ENCODE measurements at places on chromosomes 6 and 20.

- DNase-seq, result peak; percentile 73
- no peaks in the 10 kb centered on the region for H3K4me1 ChIP-seq
- H3K27me3 ChIP-seq, result no peaks in the 10 kb centered on the region
- H3K4me3 ChIP-seq, result no peak overlapping the region
- no peak overlapping the region for H3K27ac ChIP-seq
These were observed 11.9 kb upstream of the TMEM170B start for GRCh38 chr6:11525468-11526155.

- H3K27me3 ChIP-seq, result no peaks in the 10 kb centered on the region
- H3K27ac ChIP-seq, result peak overlapping the region; percentile 63
These were observed 25.8 kb downstream of the SERPINB9 start for GRCh38 chr6:2877057-2877882.

DNA sequence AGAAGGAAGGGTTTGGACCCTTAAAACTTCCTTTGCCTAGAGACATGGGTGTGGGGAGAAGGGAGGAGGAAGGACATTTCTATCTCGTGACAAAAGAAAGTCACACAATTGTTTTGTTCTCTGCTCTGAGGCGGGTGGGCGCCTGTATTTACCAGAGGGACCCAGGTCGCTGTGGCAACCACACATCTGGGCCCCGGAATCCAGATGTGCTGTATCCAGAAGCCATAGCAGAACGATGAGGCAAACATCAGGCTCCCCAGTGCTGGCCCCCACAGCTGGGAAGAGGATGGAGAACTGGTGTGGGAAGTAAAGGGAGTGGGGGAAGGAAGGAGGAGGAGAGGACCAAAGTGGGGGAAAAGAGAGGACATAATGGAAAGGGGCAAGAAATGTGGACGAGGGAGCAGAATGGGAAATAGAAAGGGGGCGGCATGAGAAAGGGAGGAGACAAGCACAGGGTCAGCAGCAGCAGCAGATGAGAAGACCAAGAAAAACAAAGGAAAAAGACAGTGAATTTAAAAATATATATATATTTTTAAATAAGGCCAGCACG is 3.4 kb upstream of the TNXB start:
- H3K4me3 ChIP-seq, result no peak overlapping the region
- H3K36me3 ChIP-seq, result peaks cover 8% of the 10 kb centered on the region
- no peaks in the 10 kb centered on the region for H3K27me3 ChIP-seq
- peaks cover 45% of the 10 kb centered on the region for H3K4me1 ChIP-seq
- DNase-seq, result no peak

- DNase-seq, result no peak
- H3K27ac ChIP-seq, result peak overlapping the region; percentile 10
- H3K4me3 ChIP-seq, result no peak overlapping the region
- H3K27me3 ChIP-seq, result no peaks in the 10 kb centered on the region
These were observed 277.0 kb downstream of the CDKAL1 start for GRCh38 chr6:20811109-20811761.

DNA sequence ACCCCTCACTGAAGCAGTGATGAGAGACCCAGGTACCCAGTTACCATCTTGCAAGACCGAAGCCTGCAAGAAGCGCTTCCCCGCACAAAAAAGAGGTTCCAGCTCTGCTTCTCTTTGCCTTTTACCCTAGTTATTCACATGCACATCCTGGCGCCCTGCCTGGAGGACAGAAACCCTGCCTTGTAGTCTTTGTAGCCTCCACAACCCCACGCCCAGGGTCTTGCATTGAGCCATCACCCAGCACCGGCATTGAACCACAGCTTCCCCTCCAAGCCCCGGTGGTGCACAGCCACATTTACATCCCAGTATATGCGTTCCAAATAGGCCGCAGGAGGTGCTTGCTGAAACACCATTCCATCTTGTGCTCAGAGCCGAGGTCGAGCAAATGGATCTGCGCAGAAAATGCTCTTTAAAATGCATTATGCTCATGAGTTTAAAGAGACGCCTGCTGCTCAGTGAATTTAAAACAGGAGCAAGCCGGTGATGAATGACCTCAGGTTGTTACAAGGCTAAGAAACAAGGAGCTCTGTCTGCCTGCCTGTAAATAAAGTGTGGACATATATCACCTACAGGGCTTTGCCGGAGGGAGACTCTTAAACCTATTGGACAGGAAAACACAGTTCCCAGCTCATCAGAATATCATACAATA is 61.7 kb downstream of the GNAS-AS1 start:
- H3K27ac ChIP-seq, result no peak overlapping the region
- no peaks in the 10 kb centered on the region for H3K4me1 ChIP-seq
- no peak for DNase-seq

GRCh38 chr6:170152989-170153388 is 137.9 kb downstream of the DLL1 start:
- no peak for DNase-seq
- no peak overlapping the region for H3K27ac ChIP-seq
- peaks cover 36% of the 10 kb centered on the region for H3K27me3 ChIP-seq

DNA sequence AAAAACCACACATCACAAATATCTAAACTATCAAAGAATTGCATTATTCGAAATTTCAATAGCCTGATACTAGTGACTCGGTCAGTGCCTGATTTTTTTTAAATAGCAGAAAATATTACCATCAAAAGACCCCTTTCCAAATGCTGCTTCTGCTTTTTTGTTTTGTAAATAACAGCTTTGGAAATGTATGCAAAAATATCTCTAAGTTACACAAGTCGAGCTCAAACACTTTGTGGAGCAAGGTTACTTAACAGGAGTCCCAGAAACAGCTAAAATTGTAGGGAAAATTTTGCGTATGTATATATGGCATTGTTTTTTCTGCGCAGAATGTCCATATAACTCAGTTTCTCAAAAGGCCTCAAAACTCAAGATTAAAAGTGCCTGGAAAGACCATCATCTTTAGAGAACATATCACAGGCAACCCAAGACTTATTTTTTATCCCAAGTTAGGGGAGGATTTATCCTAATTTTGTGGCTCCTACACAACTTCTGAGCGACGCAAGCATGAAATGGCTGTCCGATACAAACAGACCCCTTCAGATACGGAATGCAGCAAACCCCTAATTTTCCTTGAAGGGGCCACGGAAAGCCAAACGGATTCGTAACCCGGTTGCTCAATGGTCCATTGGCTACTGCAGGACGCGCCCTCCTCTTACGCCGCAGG is 1.3 kb downstream of the CEP85L start:
- peak overlapping the region; percentile 91 for H3K27ac ChIP-seq
- DNase-seq, result no peak
- H3K4me1 ChIP-seq, result no peaks in the 10 kb centered on the region

DNA sequence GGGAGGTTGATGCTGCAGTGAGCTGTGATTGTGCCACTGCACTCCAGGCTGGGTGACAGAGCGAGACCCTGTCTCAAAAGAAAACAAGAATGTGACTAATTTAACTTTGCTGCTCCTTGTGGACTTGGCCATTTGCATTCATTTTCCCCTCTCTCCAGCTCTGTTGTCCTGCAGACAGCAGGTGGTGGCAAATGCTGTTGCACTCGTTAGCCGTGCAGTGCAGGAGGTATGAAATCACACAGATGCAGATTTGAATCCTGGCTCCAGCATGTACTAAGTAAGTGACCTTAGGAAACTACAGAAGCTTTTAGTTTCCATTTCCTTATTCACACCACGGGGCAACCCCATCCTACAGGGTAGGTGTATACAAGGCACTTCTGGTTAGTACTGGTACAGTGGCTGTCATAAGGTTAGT is 9.6 kb upstream of the BEND3 start:
- no peak overlapping the region for H3K4me3 ChIP-seq
- H3K36me3 ChIP-seq, result no peaks in the 10 kb centered on the region
- no peak for DNase-seq
- H3K27ac ChIP-seq, result no peak overlapping the region
- H3K27me3 ChIP-seq, result no peaks in the 10 kb centered on the region

DNA sequence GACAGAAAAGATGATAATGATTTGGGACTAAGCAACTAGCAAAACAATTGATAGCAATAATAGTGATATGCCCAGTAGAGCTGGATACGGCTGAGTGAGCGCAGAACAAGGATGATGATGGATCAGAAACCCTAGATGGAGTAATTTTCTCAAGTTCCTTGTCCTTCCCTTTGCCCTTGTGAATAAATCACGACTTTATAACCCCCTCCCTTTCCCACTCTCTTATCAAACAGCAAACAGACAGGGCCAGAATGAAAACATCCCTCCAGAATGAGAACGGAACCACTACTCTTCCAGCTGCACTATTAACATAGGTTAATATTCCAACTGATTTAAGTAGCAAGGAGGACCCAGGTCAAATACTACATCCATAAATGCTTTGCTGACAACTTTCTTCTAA is 1.3 kb upstream of the MTFR2 start:
- DNase-seq, result no peak
- no peak overlapping the region for H3K27ac ChIP-seq
- no peak overlapping the region for H3K4me3 ChIP-seq
- no peaks in the 10 kb centered on the region for H3K27me3 ChIP-seq

DNA sequence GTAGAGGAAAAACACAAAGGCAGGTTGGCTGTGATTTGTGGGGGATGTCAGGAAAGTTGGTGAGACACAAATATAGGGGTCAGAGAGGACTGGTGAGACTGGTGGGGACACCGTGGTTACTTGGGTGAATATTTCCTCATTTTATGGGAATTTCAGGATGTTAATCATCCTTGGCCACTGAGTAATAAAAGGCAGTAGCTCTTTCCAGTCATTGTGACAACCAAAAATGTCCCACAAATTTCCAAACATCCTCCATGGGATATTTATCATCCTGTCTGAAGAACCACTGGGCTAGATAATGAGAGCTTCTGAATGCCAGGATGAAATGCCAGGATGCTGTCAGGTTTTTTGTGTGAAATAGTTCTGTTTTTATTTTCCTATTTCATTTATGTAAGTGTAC is 374.1 kb downstream of the CD109 start:
- DNase-seq, result no peak
- no peaks in the 10 kb centered on the region for H3K36me3 ChIP-seq
- no peaks in the 10 kb centered on the region for H3K27me3 ChIP-seq
- no peak overlapping the region for H3K27ac ChIP-seq

DNA sequence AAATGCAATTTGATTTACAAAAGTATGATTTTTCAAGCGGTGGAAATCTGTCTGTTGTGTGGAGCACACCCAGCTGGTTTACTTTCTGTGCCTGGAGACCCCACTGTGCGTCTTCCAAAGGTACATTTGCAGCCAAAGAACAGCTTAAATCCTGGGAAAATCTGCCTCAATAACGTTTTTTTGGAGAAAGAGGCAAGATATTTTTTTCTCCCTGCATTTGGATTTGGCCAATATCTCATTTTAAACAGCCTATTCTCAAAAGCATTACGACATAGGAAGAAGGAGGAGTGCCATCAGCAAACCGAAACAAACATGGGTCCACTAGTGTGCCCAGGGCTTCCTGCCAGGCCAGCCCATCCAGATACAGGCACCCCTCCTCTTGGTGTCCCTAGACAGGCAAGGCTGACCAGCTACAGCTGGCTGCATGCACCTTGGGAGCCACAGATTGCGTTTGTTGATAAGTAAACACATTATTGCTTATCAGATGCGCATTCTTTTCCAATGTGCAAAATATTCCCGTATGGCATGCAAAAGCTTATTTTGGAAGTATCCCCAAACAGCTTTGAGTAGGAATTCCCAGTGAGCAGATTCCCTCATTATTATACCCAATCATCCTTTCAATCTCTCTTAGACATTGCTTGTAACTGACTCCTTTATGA is 184.5 kb upstream of the MARCKS start:
- H3K4me3 ChIP-seq, result peak overlapping the region; percentile 33
- H3K27me3 ChIP-seq, result no peaks in the 10 kb centered on the region
- H3K36me3 ChIP-seq, result no peaks in the 10 kb centered on the region
- H3K27ac ChIP-seq, result peak overlapping the region; percentile 48
- peaks cover 17% of the 10 kb centered on the region for H3K4me1 ChIP-seq

DNA sequence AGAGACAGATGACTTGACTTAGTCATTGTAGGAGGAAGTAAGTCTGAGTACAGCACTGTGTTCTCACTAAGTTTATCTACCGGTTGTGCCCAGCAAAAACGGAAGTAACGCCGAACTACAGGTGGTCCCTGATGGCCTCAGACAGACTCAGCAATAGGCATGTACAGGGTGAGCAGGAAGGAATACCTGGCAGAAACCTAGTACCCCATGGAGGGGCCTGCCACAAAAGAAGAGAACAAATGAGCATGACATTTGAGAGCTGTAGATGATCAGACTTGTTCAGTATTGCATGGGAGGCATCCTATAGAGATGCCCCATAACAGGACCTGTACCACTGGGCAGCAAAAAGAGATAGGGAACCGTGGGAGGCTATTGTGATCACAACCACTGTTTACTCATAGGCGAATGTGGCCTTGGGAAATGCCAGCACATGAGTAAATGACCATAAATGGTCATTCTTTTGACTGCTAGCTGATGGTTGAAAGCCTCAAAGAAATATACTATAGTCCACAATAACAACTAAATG is 106.4 kb upstream of the TAB2 start:
- H3K27ac ChIP-seq, result no peak overlapping the region
- H3K27me3 ChIP-seq, result no peaks in the 10 kb centered on the region
- no peak for DNase-seq
- H3K36me3 ChIP-seq, result no peaks in the 10 kb centered on the region

GRCh38 chr6:97666889-97667288 is 383.9 kb upstream of the MMS22L start:
- H3K27me3 ChIP-seq, result no peaks in the 10 kb centered on the region
- no peak overlapping the region for H3K4me3 ChIP-seq
- H3K27ac ChIP-seq, result no peak overlapping the region
- H3K36me3 ChIP-seq, result no peaks in the 10 kb centered on the region
- H3K4me1 ChIP-seq, result peaks cover 9% of the 10 kb centered on the region

- H3K4me1 ChIP-seq, result peaks cover 14% of the 10 kb centered on the region
- no peak overlapping the region for H3K27ac ChIP-seq
- H3K27me3 ChIP-seq, result no peaks in the 10 kb centered on the region
- no peak for DNase-seq
- no peaks in the 10 kb centered on the region for H3K36me3 ChIP-seq
These were observed 262.9 kb downstream of the TAF4 start for GRCh38 chr20:61802721-61803311.

DNA sequence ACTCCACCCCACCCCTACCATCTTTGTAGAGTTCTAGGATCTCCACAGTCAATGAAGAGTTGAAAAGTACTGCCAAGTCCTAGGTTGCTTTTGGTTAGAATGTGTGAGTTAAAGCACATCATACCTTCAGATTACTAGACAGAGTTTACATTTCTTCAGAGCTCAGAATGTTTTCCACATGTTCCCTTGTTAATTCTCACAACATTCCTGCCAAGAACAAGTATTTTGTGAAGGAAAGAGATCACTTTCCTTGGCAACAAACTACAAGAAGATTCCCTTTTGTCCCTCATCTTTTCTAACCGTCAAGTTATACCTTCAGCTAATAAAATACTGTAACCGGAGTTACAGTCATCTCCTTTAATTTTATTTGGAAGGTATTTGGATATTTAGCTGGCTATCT is 266.8 kb downstream of the ZFAND3 start:
- no peak overlapping the region for H3K4me3 ChIP-seq
- no peaks in the 10 kb centered on the region for H3K27me3 ChIP-seq
- H3K36me3 ChIP-seq, result no peaks in the 10 kb centered on the region
- H3K4me1 ChIP-seq, result no peaks in the 10 kb centered on the region
- no peak overlapping the region for H3K27ac ChIP-seq

- peak overlapping the region; percentile 53 for H3K4me3 ChIP-seq
- H3K27ac ChIP-seq, result peak overlapping the region; percentile 86
- no peaks in the 10 kb centered on the region for H3K36me3 ChIP-seq
- DNase-seq, result peak; percentile 31
- no peaks in the 10 kb centered on the region for H3K27me3 ChIP-seq
These were observed 142.3 kb upstream of the CARMIL1 start for GRCh38 chr6:25136854-25137253.
